NCI-H1048 (cell line): ENCODE measurements at places on chromosomes 16 and 17.

DNA sequence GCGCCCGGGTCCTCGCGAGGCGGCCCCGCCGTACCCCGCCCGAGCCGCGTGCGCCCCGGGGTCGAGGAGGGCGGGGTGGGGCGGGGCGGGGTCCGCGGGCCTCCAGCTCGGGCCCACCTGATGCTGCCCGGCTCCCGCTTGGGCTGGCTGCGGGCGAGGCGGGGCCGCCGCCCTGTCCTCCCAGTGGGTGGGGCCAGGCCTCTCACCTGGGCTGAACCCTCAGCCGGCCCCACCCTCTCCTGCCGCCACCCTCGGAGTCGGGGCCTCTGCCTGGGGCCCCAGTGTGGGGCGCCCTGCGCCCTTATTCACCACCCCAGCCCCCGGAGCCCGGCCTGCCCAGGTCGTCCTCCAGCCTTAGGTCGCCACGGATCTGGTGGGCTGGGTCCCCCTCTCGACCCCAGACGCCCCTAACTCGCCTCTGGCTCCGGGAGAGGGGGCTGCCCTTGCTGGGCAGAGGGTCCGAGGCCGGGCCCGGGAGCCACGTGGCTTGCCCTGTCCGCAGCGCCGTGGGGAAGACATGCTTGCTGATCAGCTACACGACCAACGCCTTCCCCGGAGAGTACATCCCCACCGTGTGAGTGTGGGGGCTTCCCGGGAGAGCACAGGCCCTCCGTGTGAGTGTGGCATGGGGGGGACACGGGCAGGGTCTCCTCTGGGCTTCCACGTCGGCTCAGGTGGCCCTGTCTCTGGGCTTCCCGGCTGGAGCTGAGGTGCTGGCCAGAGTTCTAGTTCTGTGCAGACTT, 578 bp downstream of the RAC3 start:
- DNase-seq, result peak; percentile 28

DNA sequence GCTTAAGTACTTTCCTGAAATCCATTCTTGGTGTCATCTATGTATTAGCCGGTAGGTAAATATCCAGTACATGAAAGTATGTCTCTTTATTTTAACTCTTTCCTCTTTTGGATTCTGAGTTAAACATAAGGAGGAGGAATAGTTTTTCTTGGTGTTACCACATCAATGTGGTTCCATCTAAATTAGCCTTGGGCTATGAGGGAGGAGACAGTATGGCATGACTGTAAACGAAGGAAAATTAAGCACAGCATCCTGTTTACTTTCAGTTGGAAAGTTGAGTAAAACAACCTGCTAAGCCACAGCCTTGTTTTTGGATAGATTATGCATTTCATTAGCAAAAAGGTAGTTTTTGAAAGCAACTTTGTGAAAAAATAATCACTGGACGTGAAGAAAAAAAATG, 693.0 kb upstream of the SOX9 start:
- no peak for DNase-seq

- DNase-seq, result no peak
These were observed 74.7 kb downstream of the WIPI1 start for GRCh38 chr17:68382582-68383085.

GRCh38 chr16:17457513-17457912, 13.2 kb downstream of the XYLT1 start:
- no peak for DNase-seq

DNA sequence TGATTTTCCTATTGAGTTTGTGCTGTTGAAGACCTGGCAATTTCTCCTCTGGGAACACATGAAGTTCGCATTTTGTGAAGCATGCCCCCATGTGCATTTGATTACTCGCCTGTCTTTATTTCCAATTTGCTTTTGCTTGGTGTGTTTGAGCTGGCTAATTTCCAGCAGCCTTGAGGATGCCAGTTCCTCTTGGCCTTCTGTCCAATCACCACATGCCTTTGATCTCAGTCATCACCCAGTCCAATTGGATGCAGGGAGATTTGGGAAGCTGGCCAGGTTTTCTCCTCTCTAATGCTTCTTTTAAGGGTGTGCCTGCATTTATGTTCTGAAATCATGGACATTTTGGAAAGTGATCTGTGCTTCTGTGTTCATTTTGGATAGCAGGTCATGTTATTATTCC, 3.8 kb upstream of the TMEM100 start:
- DNase-seq, result no peak

- DNase-seq, result no peak
These were observed 35.6 kb downstream of the RMI2 start for GRCh38 chr16:11380836-11381235.

- no peak for DNase-seq
These were observed 131.8 kb downstream of the STX8 start for GRCh38 chr17:9443811-9444210.

DNA sequence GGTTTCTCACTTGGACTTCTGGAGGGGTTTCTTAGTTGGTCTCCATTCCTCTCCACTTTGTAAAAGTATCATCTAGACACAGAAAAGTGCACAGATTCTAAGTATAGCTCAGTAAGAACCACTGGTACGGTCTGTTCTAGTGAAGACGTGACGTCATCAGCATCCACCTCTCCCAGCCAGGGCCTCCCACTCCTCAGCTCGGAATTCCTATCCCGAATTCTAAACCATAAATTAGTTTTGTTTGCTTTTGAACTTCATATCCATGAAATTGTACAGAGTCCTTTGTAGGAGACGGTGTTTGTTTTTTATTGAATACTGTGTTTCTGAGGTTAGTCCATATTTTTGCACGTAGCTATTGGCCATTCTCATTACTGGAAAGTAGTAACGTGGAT, 25.5 kb downstream of the FOXK2 start:
- DNase-seq, result no peak

DNA sequence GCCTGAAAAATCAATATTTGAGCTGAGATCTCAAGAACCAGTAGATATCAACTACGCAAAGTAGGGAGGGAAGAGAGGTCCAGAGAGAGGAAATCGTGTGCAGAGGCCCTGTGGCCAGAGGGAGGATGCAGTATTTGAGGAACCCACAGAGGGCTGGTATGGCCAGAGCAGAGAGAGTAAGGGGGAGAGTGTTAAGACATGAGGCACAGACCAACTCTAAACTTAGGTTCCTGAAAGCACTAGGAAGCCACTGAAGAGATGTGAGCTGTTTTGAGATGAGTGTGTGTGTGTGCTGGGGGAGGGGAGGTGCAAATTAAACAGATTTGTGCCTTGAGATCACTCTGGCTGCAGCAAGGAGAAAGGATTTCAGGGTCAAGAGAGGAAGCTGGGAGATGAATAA, 10.9 kb downstream of the SLC13A2 start:
- DNase-seq, result no peak
